GM23338 (cell line): ENCODE measurements at places on chromosomes 4 and X. TPM values are rescaled to one million over a fixed set of nuclear protein-coding genes. Genes with fewer than 3 reads are reported as not detected.

Gene AFM
- total RNA-seq = not detected in 2 replicates

Gene PAGE4
- total RNA-seq = not detected in 2 replicates

Gene GATB
- total RNA-seq = 17.7 and 19.4 TPM in 2 replicates

Gene PNMA5
- 0.49 and 0.62 TPM in 2 replicates for total RNA-seq

Gene MTNR1A
- total RNA-seq = 0.66 and 1.4 TPM in 2 replicates

Gene WAS
- 0.12 and 0.56 TPM in 2 replicates for total RNA-seq

Gene RIBC1
- 0.39 and 0.45 TPM in 2 replicates for total RNA-seq

Gene AMBN
- not detected in 2 replicates for total RNA-seq

Gene ZGRF1
- 37.6 and 62.6 TPM in 2 replicates for total RNA-seq

GRCh38 chrX:135698924-135699323 lies 14.5 kb upstream of the CT45A1 start:
- H3K36me3 ChIP-seq = no peaks in the 10 kb centered on the region
- H3K27ac ChIP-seq = no peak overlapping the region
- no peaks in the 10 kb centered on the region for H3K27me3 ChIP-seq
- DNase-seq = no peak

DNA sequence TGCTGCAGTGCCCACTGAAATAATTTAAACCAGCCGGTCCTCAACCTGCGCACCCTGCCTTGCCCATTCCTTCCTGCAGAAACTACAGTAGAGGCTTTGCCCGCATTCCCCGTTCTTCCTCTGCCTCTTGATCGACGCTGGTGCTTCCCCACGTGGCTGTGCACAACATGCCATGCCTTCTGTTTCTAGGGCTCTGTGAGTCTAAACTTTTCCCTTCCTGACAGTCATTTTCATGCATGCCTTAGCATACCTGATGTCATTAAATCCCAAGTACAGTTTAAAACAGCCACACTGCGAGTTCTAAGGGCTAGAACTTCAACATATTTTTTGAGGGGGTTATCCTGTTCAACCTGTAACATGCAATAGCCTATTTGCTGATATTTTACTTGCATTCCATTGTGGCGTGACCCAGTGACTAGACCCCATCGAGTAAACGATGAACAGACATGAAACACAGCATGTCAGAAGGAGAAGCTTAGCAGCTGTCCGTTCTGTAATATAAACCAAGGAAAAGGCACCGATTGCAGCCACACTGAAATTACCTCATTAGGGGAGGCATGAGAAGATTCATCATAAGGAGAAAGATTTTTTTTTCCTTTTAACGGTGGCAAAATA lies 232.5 kb downstream of the ARHGAP10 start:
- H3K27me3 ChIP-seq = no peaks in the 10 kb centered on the region
- H3K4me1 ChIP-seq = peaks cover 10% of the 10 kb centered on the region
- DNase-seq = no peak
- no peak overlapping the region for H3K27ac ChIP-seq
- H3K4me3 ChIP-seq = no peak overlapping the region

GRCh38 chrX:78543281-78543680 lies 115.8 kb downstream of the RTL3 start:
- H3K36me3 ChIP-seq = no peaks in the 10 kb centered on the region
- H3K4me3 ChIP-seq = no peak overlapping the region
- no peak for DNase-seq
- H3K4me1 ChIP-seq = no peaks in the 10 kb centered on the region
- no peak overlapping the region for H3K27ac ChIP-seq

GRCh38 chrX:131792356-131792749 lies 230.7 kb upstream of the STK26 start:
- no peak overlapping the region for H3K4me3 ChIP-seq
- H3K4me1 ChIP-seq = no peaks in the 10 kb centered on the region
- no peak overlapping the region for H3K27ac ChIP-seq
- H3K27me3 ChIP-seq = no peaks in the 10 kb centered on the region
- no peak for DNase-seq

GRCh38 chrX:21167494-21167893 lies 206.7 kb upstream of the CNKSR2 start:
- H3K4me1 ChIP-seq = peaks cover 8% of the 10 kb centered on the region; the same call in 1 of the 2 replicates
- no peaks in the 10 kb centered on the region for H3K36me3 ChIP-seq
- no peak overlapping the region for H3K4me3 ChIP-seq
- no peak overlapping the region for H3K27ac ChIP-seq

- no peak overlapping the region for H3K4me3 ChIP-seq
- H3K27ac ChIP-seq = no peak overlapping the region
- H3K4me1 ChIP-seq = no peaks in the 10 kb centered on the region
- no peaks in the 10 kb centered on the region for H3K27me3 ChIP-seq
- no peaks in the 10 kb centered on the region for H3K36me3 ChIP-seq
Measured at GRCh38 chr4:130689181-130689580, 1593.2 kb downstream of the C4orf33 start.

- DNase-seq = no peak
- no peaks in the 10 kb centered on the region for H3K27me3 ChIP-seq
- no peak overlapping the region for H3K27ac ChIP-seq
- H3K36me3 ChIP-seq = no peaks in the 10 kb centered on the region
Measured at GRCh38 chr4:66279084-66279483, 608.8 kb upstream of the EPHA5 start.

- H3K27ac ChIP-seq = no peak overlapping the region
- no peaks in the 10 kb centered on the region; the same call in 1 of the 2 replicates for H3K4me1 ChIP-seq
- H3K27me3 ChIP-seq = no peaks in the 10 kb centered on the region
- H3K36me3 ChIP-seq = no peaks in the 10 kb centered on the region
- DNase-seq = no peak
Measured at GRCh38 chr4:74203467-74203866, 45.5 kb downstream of the MTHFD2L start.

GRCh38 chr4:41967392-41967791 lies 14.2 kb upstream of the DCAF4L1 start:
- no peaks in the 10 kb centered on the region for H3K4me1 ChIP-seq
- 0 out of 2 replicates have a peak, but pooled peaks cover 8% of the 10 kb centered on the region for H3K36me3 ChIP-seq
- no peak overlapping the region for H3K27ac ChIP-seq
- H3K27me3 ChIP-seq = no peaks in the 10 kb centered on the region
- H3K4me3 ChIP-seq = no peak overlapping the region
- no peak for DNase-seq

GRCh38 chrX:40224658-40225057 lies 126.9 kb upstream of the BCOR start:
- H3K36me3 ChIP-seq = no peaks in the 10 kb centered on the region
- no peak overlapping the region for H3K27ac ChIP-seq
- DNase-seq = no peak
- H3K4me3 ChIP-seq = no peak overlapping the region
- H3K4me1 ChIP-seq = no peaks in the 10 kb centered on the region

- DNase-seq = no peak
- no peaks in the 10 kb centered on the region for H3K36me3 ChIP-seq
- no peak overlapping the region for H3K27ac ChIP-seq
- peaks cover 2% of the 10 kb centered on the region; the same call in 1 of the 2 replicates for H3K4me1 ChIP-seq
- H3K27me3 ChIP-seq = no peaks in the 10 kb centered on the region
- no peak overlapping the region for H3K4me3 ChIP-seq
Measured at GRCh38 chr4:138055890-138056289, 186.3 kb downstream of the SLC7A11 start.

GRCh38 chrX:123263747-123264146 lies 79.7 kb downstream of the GRIA3 start:
- H3K27me3 ChIP-seq = no peaks in the 10 kb centered on the region
- H3K27ac ChIP-seq = no peak overlapping the region
- H3K4me3 ChIP-seq = no peak overlapping the region
- H3K4me1 ChIP-seq = peaks cover 7% of the 10 kb centered on the region; the same call in 1 of the 2 replicates
- H3K36me3 ChIP-seq = no peaks in the 10 kb centered on the region

DNA sequence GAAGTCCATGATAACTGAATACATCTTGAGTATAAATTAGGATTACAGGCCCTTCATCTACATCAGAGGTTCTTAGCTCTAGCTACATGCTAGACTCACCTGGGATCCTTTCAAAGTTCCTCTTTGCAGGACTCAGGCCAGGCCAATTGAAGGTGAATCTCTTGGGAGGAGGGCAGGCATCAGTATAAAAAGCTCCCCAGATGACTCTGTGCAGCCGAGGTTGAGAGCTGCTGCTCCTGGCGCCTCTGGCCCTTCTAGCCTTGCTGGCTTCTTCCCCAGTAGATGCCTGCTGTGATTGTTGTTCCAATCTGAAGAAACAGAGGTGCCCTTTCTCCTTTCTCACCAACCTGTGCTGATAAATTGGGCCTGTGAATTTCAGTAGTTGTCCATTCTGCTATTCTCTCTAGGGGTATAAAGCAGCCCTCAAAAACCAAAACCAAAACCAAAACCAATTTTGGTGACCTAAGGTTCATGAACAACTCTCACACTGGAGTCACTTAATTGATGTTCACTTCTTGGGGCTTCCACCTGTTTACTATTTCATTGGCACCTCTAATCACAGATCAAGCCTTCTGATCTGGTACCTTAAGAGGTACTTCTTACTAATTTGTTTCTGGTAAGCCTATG lies 78.7 kb downstream of the SUPT20HL2 start:
- no peaks in the 10 kb centered on the region for H3K36me3 ChIP-seq
- no peaks in the 10 kb centered on the region for H3K4me1 ChIP-seq
- no peaks in the 10 kb centered on the region for H3K27me3 ChIP-seq

DNA sequence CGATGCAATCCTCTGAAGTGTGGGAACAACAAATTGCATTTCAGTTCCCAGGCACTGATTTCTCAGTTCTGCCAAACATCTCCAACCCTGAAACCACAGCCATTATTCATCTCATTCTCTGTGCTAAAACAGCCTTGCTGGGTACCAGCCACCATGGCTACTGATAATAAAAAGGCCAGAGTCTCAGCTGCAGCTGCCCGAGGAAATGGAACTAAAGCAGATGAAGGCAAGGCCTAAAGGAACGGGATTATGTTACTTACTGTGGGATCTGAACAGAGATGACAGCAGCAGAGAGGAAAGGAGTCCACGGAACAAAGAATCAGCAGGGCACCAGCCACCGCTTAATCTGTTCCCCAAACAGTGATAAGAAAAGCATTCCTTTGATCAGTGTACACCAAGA lies 155.7 kb downstream of the PAPSS1 start:
- H3K4me3 ChIP-seq = no peak overlapping the region
- H3K27ac ChIP-seq = no peak overlapping the region
- DNase-seq = no peak
- H3K4me1 ChIP-seq = no peaks in the 10 kb centered on the region

DNA sequence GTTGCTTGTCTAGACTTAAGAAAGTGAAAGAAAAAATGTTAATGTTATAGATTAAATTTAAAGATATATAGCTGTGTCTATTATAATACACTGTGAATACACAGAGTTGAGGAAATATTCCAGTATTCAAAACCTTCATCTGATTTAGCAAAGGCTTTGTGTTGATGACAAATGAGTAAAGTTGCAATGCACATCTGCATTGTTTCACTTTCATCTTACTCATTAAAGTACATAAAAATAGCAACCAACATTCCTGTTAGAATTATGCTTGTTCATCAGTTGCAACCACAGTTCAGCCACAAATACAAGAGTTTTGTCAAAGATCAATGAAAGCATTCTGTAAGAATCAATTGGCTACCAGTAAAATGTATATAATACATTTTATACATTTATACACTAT lies 346.4 kb upstream of the SLC7A11 start:
- H3K4me1 ChIP-seq = no peaks in the 10 kb centered on the region
- no peaks in the 10 kb centered on the region for H3K36me3 ChIP-seq
- H3K27ac ChIP-seq = no peak overlapping the region

DNA sequence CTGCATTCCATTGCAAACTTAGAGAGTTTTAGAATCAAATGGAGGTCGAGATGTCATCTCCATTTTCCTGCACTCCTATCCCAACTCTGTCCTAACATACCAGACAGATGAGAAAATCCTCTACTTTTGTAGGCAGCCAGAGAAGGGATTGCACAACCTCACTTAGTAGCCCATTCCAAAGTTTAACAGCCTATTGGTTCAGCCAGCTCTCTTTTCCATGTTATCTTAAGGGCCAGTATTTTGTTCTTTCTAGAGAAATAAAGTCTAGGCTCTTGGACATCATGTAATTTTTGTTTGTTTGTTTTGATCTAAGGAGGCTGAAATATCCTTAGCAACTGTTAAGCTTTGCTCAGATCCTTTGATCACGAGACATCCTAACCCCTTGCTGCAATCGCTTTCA lies 173.0 kb downstream of the COX18 start:
- H3K4me1 ChIP-seq = peaks cover 36% of the 10 kb centered on the region
- DNase-seq = peak; percentile 3
- H3K27me3 ChIP-seq = no peaks in the 10 kb centered on the region
- H3K36me3 ChIP-seq = no peaks in the 10 kb centered on the region
- H3K27ac ChIP-seq = no peak overlapping the region
